ENCODE measurements at places on chromosomes 16 and 17. TPM values are rescaled to one million over a fixed set of nuclear protein-coding genes. Genes with fewer than 3 reads are reported as not detected.

NXN gene
- 25.7 TPM for total RNA-seq

HSPB9 gene
- total RNA-seq: not detected

DHX58 gene
- total RNA-seq: 41.5 TPM

FKBP10 gene
- 164 TPM for total RNA-seq

MT4 gene
- not detected for total RNA-seq

SYNGR3 gene
- 4.3 TPM for total RNA-seq

KRT23 gene
- not detected for total RNA-seq

KRT15 gene
- total RNA-seq: 0.65 TPM

PRPF8 gene
- 81.9 TPM for total RNA-seq

YWHAE gene
- total RNA-seq: 665 TPM

PRSS8 gene
- not detected for total RNA-seq

CLEC3A gene
- total RNA-seq: not detected

NPIPA8 gene
- total RNA-seq: not detected

PLXDC1 gene
- not detected for total RNA-seq

AANAT gene
- not detected for total RNA-seq

CTCF gene
- total RNA-seq: 22.4 TPM

LPCAT2 gene
- total RNA-seq: 29.6 TPM

NOL3 gene
- 12.3 TPM for total RNA-seq

YPEL2 gene
- 85.0 TPM for total RNA-seq

MYL11 gene
- total RNA-seq: not detected

HS3ST6 gene
- not detected for total RNA-seq

FDXR gene
- total RNA-seq: 64.3 TPM
